ENCODE measurements at places on chromosomes 7 and 10.

DNA sequence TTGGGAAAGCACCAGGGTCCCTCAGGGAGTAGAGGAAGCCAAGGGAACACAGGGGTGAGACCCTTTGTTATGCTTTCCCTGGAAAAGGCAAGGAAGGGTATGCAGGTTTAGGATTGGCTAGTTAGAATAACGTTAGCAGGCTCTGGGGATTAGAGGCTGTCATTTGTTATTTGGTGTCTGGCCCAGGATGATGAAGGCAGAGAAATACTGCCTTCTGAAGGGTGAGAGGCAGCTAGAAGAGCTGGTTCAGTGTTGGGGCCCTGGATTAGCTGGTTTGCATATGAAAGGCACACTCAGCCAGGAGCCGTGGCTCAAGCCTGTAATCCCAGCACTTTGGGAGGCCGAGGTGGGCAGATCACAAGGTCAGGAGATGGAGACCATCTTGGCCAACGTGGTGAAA lies 3.0 kb upstream of the PILRA start:
- no peak for DNase-seq

- no peak for DNase-seq
These were observed 1047.5 kb downstream of the GATA3 start for GRCh38 chr10:9102026-9102425.

DNA sequence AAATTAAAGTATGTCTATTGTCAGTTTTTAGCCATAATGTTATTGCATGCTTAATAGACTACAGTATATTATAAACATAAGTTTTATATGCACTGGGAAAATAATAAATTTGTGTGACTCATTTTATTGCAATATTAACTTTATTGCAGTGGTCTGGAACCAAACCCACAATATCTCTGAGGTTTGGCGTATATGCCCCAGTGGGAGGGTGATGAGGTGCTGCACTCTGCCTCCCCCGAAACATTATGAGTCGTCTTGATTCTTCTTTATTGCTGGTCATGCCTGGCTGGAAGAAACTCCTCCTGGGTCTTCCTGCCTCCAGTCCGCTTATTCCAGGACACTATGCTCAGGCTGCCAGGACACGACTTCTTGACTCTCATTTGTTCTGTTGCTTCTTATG lies 88.4 kb downstream of the MTPN start:
- no peak for DNase-seq

GRCh38 chr7:71846160-71846559 lies 566.0 kb downstream of the CALN1 start:
- DNase-seq = no peak

- DNase-seq = no peak
These were observed 1.6 kb downstream of the EMX2 start for GRCh38 chr10:117544004-117544701.

- no peak for DNase-seq
These were observed 37.3 kb upstream of the PRSS1 start for GRCh38 chr7:142711746-142712616.

DNA sequence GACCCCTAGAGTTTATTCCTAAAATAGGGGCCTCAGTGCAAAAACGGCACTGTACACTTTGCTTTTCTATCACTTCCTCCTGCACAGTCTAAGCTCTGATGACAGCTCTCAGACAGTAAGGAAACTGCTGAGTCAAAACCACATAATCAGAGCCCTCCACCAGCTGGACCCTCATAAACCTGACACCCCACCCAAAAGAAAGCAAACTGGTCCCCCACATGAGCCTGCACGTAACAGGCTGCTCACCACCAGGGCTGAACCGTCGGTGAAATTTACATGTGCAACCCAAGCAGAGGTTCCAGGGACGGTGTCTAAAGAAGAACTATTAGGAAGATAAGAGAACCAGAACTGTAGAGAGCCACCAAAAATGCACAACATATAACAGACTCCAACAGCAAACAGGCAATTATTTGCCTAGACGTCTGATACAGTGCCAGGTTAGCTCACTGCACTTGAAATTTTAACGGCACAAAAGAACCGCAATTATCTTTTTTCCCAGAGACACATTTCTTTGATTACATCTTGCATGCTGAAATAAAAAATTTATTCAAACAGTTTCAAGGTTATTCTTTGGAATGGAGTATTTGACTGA lies 19.6 kb downstream of the SGMS1 start:
- DNase-seq = no peak

GRCh38 chr7:103912891-103913605 lies 76.4 kb downstream of the RELN start:
- no peak for DNase-seq

GRCh38 chr7:15780271-15780670 lies 93.8 kb upstream of the MEOX2 start:
- DNase-seq = no peak
